ENCODE measurements at places on chromosomes 12 and 14.

- DNase-seq = no peak
Observed at GRCh38 chr12:64181430-64182291, 40.4 kb downstream of the KICS2 start.

- DNase-seq = no peak
Observed at GRCh38 chr12:98291828-98292227, 223.6 kb upstream of the TMPO start.

DNA sequence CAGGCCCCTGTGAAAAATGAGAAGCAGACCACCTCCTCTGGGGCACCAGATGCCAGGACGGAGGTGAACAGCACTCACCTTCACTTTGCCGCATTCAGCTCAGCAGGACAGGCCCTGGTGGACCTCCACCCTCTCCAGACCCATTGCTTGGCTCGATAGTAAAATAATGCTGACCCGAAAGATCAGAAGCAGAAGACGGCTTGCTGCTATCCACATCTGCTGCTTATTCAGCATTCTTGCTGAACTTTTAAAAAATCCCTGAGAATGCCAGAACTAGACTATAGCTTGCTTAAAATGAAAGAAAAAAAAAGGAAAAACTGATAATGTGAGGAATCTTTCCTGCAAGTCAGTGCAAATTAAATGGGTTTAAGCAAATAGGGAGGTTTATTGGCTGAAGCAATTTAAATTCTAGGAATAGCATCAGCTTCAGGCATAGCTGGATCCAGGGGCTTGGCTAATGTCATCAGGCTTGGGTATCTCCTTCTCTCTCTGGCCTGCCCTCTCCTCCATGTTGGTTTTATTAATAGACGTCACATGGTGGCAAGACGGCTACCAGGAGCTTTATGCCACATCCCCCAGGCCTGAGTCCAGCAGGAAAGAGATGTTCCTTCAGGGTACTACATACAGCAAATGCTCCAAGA lies 137.9 kb downstream of the SCARB1 start:
- no peak for DNase-seq

GRCh38 chr12:53044896-53045695 lies 4.8 kb upstream of the TNS2 start:
- DNase-seq = no peak

DNA sequence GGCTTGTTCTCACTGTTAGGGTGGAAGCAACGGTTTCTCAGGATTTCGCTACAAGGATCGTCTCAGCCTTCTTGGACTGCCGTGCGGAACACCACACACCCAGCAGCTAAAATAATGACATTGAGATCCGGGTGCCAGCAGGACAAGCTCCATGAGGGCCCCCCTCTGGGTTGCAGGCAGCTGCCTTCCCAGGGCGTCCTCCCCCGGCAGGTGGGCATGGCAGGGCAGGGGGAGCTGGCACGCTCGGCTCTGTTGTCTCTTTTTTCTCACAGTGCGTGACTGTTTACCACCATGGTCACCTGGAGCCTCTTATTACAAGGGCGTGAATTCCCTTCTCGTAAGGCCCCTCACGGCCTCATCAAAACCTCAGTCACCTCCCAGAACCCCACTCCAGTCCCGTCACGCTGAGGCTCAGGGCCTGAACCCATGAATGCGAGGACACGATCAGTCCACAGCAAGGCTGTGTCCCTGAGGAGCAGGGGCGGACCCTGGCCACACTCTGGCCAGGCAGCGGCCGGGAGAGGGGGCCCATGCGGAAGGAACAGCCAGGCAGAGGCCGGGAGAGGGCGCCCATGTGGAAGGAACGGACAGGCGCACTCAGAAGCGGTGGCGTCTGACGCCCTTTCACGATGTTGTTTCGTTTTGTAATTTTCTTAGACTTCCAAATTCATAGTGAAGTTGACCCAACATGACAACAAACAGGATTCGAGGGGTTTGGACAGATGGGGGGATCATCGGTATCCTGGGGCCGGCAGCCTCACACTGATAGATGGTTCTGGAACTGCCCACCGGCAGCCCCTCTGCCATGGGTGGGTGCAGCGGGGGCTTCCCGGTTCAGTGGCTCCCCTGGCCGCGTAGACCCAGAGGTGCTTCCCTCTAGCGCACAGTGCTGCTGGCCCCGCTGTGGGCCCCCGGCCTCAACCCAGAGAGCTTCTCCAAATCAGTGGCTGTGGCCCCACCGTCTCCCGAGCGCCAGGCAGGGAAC lies 10.0 kb downstream of the LRCOL1 start:
- DNase-seq = no peak

DNA sequence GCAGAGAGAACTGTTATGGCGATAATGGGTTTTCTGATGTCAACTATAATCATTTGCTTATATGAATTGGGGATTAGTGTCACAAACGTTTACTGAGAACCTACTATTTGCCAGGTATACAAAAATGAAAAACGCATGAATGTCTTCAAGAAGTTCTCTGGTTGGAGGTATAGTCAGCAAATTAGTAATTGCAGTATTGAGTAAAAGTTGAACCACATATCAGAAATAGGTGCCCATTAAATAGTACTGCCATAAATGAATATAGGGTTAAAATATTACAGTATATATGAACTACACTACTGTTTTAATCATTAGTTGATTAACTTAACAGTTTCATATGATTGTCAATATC lies 60.0 kb downstream of the PTPRB start:
- no peak for DNase-seq

- DNase-seq = no peak
Observed at GRCh38 chr14:63616015-63616414, 25.7 kb downstream of the WDR89 start.

DNA sequence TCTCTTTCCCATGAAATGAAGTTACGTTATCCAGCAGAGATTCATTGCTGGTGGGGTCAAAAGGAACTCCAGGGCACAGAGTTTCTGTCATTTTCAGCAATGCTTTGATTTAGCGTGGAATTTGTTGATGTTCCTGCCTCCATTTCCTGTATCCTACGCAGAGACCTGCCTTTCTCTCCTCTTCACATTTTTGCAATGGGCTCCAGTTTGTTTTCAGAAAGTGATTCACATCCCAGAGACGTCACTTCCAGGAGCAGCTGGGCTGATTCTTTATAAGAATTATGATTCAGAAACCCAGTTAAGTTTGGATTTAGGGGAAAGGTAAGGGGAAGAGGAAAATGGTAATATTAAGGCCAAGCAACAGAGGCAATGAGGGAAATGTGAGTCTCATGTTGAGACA lies 11.6 kb downstream of the RNASE10 start:
- no peak for DNase-seq

DNA sequence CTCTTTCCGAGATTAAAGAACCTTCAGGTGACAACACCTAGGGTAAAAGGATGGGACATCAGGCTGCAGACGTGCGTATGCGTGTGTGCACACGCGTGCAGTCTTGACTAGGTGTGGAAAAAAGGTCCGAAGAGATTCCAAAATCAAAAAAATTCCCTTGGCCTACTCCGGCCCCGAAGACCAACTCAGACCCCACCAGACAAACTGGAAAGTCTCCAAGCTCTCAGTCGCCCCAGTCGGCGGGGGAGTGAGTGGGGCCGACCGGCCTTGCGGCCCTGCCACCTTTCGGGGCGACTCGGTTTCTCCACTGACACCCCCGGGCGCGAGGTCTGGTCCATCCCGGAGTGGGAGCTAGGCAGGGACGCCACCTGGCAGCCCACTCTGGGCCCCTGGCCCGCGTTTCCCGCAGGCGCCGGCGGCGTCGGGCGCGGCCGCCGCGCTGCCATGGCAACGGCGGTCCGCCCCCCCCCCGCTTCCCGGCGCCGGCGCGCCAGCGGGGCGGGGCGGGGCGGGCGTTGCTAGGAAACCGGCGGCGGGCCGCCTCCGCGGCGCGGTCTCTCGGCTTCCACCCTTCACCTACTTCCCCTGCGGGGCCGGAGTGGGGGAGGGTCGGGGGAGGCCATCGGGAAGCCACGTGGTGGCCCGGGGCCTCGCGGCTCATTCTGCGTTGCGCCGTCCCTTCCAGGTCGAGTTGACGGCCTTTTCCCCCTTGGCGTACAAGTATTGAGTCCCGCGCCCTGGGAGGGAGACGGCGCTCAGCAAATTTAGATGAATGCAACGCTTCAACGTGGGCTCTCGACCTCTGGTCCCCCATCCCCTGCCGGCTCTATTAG lies 253.1 kb downstream of the EFCAB11 start:
- DNase-seq = peak; percentile 42

DNA sequence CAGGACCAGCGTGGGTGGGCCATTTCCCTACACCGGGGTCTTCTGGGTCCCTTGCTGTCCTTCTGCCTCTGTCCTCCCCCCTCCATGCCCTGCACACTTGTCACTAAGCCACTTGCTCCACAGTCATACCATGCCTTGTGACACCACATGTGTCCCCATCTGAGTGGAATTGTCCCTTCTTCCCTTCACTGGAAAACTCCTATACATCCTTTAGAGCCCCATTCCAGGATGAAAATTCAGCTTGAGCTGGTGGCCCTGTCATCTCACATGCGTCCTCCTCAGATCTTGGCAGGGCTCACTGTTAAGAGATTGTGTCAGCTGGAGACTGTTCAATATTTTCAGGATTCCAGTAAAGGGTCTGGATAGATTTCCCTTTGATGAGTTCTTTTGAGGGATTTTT lies 87.4 kb downstream of the DNAH10 start:
- no peak for DNase-seq

DNA sequence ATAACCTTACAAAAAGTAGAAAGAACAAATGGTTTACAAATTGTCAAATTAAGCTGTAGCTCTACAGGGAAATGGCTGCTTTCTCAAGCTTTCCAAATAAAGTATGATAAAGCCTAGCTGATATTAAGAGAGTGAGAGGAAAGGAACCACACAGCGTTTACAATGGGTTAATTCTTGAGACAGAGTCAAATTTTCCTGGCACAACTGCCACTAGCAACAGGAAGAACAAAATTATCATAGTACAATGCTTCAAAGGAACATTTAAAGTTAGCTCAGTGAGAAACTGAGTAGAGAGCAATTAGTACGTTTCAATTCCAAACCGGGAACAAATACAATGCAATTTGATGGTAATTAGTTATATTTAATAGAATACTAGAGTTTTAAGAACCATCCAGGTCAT lies 116.0 kb downstream of the PPP1R12A start:
- no peak for DNase-seq

- DNase-seq = no peak
Observed at GRCh38 chr12:99558109-99558508, 89.4 kb upstream of the GARIN6 start.

DNA sequence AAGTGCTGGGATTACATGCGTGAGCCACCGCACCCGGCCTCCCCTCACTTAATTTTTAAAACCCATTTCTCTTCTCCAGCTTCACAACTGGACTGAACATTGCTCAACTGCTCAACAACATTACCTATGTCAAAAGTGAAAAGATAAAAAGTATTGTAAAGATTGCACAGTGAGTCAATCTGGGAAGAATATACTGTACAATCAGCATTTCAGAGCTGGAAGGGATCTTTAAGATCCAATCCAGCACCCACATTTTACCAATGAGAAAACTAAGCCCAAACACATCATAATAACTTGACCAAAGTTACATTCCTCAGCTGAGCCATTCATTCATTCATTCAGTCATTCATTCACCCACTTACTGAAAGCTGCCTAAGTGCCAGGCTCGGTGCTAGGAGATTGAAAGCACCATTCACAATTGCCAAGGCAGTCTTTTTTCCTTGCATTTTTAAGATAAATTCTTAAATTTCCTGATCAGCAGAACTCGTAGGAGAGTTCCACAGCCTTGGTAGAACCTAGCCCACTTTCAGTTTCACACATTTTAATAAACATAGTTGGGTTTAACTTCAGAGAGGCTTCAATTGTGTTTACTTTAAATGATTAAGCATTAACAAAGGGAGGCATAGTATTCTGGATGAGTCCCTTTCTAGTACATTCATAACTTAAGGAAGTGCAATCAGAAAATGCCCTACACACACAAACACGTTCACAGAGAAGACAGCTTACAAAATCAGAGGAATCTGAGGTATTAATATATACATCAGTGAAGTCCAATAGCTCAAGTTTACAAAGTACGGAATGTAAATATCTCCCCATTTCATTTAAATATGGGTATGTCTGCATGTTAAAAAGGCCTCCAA lies 3.0 kb downstream of the GALNT4 start:
- DNase-seq = no peak

GRCh38 chr12:1591543-1591942 lies 2.8 kb downstream of the FBXL14 start:
- no peak for DNase-seq

DNA sequence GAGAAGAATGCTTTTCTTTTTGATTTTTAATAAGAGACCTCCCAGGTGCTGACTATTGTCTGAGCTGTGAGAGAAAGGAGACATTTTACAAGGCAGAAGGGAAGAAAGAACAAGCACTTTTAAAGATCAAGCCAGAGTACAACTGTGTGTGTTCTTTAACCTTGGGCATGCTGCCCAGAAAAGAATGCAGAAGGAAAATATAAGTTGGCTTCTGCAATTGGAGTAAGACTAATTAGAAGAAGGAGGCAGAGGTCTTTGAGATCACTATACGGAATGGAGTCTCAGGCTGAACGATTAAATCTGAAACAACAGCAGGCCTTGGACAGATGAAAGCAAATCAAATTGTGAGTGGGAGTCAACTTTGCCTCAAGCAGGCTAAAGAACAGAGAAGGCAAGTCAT lies 230.5 kb downstream of the ATP23 start:
- DNase-seq = no peak

GRCh38 chr12:24714237-24714636 lies 234.7 kb downstream of the BCAT1 start:
- no peak for DNase-seq

DNA sequence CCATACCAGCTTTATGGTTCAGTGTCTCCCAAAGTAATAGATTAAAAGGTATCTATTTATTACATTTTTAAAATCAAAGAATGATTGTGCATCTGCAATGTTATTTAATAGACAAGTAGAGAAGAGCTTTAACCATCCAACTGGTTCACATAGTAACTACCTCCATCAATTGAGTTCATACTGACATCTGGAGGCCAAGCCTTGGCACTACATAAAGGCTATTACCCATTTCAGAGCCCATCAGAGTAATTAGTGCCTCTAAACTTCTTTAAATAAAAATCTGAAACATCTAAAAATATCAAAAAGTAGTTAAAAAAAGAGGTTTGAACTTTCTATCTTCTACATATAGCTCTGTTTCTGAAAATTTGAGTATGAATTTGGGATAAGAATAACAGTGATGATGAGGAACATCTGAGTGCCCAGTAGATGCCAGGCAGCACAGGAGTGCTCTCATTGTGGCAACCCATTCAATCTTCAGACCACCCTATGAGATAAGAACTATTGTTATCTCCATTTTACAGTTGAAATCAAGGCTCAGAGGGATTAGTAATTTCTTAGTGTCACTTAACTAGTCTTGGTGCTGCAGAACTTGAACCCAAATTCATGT lies 132.9 kb upstream of the DAAM1 start:
- peak; percentile 20 for DNase-seq

Measured in NCI-H1048 (cell line).